Stimulated activated CD8-positive, alpha-beta memory T cell treated with anti-CD3 and anti-CD28 coated beads, Interleukin-4, amount 100 ng/mL, for 1 hour (primary cell): ENCODE measurements at places on chromosomes 3 and 15.

GRCh38 chr3:184546252-184546651 is 15.3 kb upstream of the EPHB3 start:
- no peak for DNase-seq

DNA sequence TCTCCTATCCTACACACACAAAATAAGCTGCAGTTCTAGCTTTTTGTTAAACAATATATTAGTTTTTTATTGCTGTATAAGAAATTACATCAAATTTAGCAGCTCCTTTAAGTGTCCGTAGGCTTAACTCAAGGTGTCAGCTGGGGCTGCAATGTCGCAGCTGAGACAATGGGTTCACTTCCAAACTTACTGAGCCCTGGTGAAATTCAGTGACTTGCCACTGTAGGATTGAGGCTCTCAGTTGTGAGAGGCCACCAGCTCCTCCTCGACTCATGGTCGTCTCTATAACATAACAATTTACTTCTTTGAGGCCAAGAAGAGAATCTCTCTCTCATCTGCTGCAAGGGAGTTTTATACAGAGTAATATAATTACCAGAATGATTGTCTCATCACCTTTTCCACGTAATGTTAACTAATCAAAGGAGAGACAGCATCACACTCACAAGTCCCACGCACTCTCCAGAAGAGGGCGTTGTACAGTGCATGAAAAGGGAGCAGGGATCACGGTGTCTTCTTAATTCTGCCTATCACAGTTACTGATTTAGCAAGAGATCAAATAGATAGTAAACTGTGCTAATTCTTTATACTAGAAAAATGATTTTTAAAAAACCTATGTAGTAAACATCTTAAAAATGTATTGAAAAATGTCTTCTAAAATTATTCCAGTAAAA is 735.6 kb upstream of the GBE1 start:
- no peak for DNase-seq

GRCh38 chr15:45589256-45589655 is 2.1 kb downstream of the BLOC1S6 start:
- no peak for DNase-seq

GRCh38 chr3:153921826-153922225 is 199.4 kb upstream of the ARHGEF26 start:
- DNase-seq, result no peak

- no peak for DNase-seq
These were observed 134.4 kb upstream of the DAZL start for GRCh38 chr3:16739541-16740105.

- no peak for DNase-seq
These were observed 20.2 kb downstream of the CCR1 start for GRCh38 chr3:46187876-46188275.

GRCh38 chr15:83129791-83130190 is 22.3 kb downstream of the TM6SF1 start:
- DNase-seq, result no peak

- DNase-seq, result no peak
These were observed 69.7 kb downstream of the CHCHD6 start for GRCh38 chr3:126773783-126774182.

GRCh38 chr3:159144891-159145290 is 343.0 kb downstream of the MFSD1 start:
- no peak for DNase-seq

DNA sequence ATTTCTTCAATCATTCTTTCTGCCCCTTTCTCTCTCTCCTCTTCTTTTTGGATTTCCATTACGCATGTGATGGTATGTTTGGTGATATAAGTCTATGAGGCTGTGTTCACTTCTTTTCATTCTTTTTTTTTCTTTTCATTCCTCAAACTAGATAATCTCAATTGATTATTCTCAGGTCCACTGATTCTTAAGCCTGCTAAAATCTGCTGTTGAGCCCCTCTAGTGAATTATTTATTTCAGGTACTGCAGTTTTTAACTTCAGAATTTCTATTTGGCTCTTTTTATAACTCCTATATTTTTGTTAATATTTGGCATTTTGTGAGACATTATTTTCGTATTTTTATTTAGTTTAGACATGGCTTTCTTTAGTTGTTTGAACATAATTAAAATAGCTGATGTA is 671.3 kb upstream of the NECTIN3 start:
- no peak for DNase-seq

- DNase-seq, result no peak
These were observed 11.6 kb upstream of the CLDN18 start for GRCh38 chr3:137998121-137999042.

DNA sequence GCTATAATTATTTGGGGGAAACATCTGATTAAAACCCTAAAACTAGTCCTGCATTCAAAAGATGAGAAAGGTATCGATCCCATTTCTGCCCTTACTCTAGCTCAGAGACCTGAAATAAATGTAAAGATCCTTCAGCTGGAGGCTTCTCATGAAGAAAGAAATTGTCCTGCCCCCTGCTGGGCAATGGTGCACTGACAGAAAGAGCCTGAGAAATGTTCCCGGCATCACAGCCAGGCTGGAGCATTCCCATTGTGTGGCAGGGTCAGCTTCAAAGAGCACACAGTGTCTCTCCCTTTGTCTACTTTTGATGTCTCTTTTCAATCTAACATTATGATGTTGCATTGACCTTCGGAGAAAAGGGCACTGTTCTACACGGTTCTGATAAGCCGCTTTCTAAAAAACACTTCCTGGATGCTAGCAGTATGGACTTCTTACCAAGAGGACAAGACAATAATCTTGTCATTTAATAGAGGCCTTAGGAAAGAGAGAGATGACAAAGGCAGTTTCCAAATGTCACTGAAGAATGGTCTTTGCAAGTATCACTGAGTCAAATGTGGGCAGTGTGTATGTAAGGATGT is 287.5 kb downstream of the MAGI1 start:
- DNase-seq, result no peak

- no peak for DNase-seq
These were observed 234.9 kb downstream of the NTRK3 start for GRCh38 chr15:88021601-88022000.

DNA sequence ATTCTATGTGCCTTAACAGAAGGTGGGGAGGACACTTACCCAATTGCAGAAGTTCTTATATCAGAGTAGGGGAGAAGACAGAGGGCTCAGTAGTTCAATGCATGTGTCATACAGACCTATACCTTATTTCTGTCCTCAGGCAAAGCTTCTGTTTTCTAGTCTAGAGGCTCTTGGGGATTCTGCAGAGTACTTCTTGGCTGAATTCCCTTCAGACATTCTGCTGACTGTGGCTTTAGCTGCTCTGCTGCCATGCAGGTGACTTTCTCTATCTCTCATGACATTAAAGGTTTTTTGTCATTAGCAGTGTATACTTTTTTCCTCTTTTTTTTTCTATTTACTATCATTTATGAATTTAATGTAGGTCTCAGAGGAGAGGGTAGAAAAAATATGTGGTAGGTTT is 172.8 kb upstream of the PLSCR5 start:
- DNase-seq, result no peak

DNA sequence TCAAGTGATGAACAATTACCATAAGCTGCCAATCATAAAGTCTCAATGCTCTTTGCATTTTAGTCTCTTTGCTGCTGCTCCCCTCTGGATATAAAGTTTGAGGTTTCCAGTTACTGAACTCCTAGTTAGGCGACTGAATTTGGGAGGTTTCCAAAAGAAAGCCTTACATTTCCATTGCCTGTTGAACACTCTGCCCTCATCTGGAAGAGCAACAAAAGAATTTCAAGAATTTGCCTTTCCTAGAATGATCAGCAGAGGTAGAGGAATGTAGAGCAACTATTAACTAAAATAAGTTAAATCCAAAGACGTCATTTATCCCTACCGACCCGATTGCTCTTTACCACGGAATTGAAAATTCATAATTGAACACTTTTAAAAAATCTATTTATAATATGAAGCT is 53.4 kb upstream of the PRICKLE2 start:
- DNase-seq, result no peak

DNA sequence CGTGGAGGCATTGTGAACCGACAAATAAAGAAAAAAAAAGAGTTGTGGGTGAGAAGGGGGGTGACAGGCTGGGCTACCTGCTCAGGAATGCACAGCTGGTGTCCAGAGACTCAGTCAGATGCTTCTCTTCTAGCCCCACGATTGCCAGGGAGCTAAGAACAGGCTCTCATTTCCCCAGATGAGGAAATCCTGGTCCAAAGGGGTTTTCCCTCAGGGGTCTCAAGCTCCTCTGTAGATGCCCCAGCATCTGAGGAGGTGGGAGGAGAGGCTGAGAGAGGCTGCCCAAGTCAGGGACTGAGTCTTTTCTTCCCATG is 35.5 kb downstream of the BNC1 start:
- DNase-seq, result no peak
